ENCODE measurements at places on chromosomes 3 and 15. TPM values are rescaled to one million over a fixed set of nuclear protein-coding genes. Genes with fewer than 3 reads are reported as not detected.

The CYP8B1 gene
- not detected for total RNA-seq

The HTR3E gene
- not detected for total RNA-seq

DNA sequence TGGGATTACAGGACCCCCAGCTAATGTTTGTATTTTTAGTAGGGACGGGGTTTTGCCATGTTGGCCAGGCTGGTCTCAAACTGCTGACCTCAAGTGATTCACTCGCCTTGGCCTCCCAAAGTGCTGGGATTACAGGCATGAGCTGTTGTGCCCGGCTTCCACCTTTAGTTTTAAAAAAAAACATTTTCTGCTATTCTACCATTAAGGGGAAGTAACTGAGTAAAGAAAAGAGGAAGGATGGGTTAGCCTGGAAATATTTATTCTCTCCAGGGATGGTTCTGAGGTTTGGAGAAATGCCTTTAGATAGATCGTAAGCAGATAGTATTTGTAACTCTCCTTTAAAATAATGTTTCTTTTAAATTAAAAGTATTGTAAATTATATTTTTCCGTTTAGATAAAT lies 3.1 kb downstream of the AP4E1 start:
- no peak for ATAC-seq

DNA sequence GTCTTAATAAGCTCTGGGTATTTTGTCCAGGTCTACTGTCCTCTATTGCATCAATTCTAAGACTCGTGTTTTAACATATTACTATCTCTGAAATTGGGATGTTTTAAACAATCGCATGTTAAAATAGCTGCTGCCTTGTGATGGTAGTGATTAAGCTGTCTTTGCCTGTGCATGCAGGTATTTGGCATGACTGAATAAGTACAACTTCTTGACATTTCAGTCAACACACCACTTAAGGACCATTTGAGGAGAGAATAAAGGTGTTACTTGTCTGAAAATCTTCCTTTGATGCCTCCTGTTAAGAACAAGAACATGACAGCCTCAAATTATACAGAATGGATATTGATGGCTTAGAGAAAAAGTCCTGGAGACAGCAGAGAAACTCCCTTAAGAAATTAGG lies 33.0 kb downstream of the SLC35A5 start:
- no peak for ATAC-seq

DNA sequence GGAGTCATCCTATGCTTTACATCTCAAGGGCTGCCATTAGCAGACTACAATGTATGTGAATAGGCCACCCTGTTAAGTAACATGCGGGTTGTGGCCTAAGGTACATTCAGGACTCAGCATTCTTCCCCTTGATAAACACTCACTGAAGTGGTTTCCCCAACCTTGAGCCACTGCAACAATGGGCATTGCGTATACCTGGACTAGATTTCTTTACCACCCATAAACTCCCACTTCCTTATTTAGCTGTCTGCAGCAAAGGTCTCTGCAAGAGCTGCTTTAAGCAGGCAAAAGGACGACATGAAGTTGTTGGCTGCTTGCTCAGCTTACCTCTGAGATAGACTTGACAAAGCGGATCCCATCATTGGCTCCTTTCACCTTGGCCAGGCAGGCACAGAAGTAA lies 16.2 kb downstream of the FYCO1 start:
- ATAC-seq = no peak

DNA sequence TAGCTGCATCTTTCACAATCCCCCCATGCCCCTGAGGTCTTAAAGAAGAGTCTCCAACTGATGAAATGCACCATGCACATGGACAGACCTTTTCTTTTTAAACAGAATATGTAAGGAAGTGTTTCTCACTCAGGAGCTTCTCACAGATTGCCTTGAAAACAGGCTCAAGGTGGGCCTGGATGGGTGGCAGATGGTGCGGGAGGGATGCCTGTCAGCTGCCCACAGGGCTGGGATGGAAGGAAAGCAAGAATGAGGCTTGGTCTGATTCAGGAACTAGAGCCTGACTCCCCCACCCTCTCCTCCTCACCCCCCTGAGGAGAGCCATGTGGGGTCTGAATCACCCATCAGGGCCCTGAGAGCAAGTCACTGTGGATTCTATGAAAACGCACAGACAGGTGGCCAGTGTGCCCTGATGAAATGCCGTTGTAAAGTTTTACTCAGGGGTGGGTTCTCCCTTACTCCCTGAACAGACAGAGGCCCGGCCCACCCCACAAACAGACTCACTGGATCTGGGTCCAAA lies 67.2 kb downstream of the UMPS start:
- ATAC-seq = no peak

DNA sequence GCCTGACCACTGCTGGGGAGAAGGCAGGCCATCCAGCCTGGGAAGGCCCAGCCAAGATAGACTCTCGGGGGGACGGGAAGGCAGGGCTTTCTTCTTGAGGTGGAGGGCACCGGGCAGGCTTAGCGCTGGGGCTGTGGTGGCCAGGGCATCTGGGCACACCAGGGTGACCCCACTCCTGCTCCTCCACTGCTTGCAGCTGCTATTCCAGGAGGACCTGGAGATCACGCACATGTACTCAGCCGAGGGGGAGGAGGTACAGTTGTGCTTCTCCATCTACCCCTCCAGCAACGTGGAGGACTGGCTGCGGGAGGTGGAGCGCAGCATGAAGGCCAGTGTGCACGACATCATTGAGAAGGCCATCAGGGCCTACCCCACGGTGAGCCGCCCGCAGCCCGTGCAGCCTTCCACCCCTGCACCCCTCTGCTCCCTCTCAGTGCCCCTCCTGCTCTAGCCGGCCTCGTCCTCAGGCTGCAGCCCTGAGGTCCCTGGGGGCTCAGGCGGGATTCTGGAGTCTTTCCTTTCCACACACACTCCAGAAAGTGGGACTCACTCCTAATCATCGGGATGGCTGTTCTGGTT lies 42.3 kb downstream of the DNAH1 start:
- no peak for ATAC-seq

The CPLX3 gene
- total RNA-seq = not detected

DNA sequence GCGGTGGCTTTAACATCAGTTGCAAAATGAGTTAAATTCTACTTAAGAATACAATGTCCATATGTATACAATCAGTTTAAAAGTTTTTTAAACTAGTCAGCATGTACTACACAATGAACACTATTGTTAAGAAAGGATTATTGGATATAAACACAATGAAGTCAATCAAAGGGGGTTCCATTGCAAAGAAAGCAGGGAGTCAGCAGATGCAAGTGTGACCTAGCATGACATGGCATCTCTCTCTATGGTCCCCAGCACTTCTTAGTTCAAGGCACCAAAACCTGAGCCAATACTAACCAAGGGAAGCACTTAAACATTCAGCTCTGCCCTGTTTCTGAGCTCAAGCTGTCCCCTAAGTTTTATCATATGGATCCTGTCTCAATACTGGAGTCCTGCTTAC lies 17.0 kb downstream of the KLHL6 start:
- ATAC-seq = no peak

DNA sequence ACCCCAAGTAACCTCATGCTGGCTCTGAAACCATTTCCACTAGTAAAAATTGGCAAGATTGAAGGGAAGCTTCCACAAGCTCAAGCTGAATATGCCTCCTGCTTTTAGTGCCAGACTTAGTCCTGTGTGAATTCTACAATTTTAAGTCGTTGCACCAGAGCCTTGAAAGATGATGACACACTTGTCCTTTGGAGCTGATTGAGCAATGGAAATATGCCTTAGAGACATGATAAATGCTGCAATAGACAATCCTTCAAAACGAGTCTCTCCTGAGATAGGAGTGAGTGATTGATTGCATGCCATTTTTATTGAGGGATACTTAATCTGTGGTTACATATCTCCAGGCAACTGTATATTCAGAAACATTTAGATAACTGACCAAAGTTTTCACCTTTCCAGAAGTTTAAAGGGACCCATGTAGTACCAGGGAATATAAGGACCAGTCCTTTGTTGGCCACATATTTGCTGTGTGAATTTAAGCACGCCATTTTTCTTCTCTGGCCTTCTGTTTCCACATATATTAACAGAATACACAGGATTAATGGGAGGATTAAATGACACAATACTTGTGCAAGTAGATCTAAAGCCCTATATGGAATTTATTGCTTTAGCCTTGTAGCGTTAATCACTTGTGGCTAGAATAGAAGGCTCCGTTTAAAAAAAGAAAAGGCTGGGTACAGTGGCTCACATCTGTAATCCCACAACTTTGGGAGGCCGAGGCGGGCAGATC lies 65.1 kb downstream of the PPARG start:
- ATAC-seq = peak; percentile 34

The CELF6 gene
- 3.7 TPM for total RNA-seq

DNA sequence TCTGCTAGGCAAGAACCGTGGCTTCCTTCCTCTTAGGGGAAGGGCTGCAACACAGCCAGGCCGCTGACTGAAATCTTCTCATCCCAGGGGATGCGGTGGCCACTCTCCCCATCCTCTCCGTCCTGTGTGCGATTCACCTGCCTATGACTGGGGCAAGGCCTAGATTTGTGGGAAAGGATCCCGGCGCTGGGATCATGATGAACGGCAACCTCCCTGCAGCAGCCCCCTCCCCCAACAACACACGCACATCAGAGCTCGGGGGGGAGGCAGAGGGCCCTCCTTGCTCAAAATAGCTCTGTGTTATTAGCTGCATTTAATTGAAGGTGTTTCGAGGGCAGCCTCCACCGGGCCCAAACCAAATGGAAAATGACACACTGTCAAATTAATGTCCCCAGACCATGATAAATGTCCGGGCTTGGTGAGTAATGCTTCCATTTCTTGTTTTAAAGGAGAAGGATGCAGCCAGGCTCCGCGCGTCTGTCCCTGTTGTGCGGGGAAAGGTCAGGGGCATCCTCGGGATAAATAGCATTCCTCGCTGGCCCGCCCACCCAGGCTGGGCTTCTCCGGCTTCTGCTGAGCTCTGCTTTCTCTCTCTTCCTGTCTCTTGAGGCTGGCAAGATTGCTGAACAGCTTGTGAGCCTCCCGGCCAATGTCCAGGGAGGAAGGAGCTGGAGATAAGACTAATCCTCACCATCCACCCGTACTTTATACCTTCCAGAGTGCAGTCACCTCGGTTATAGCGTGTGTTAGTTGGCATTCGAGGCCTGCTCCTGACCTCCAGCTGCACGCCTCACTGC lies 56.4 kb upstream of the TLE3 start:
- peak; percentile 14 for ATAC-seq

GRCh38 chr3:31705736-31706135 lies 173.0 kb downstream of the STT3B start:
- ATAC-seq = no peak

The TMIE gene
- total RNA-seq = 0.15 TPM

DNA sequence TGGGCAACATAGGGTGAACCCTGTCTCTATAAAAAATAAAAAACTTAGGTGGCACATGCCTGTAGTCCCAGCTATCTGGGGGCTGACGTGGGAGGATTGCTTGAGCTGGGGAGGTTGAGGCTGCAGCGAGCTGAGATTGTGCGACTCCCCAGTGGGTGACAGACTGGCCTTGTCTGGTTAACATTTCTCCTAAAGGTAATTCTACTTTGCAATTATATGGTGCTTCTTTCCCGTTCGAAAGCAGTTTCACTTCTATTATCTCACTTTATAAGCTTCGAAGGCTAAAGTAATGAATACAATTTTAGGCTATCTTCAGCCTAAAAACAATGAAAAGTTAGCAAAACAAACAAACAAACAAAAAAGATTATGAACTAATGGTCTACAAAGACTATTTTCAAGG lies 35.3 kb downstream of the COMMD2 start:
- no peak for ATAC-seq

DNA sequence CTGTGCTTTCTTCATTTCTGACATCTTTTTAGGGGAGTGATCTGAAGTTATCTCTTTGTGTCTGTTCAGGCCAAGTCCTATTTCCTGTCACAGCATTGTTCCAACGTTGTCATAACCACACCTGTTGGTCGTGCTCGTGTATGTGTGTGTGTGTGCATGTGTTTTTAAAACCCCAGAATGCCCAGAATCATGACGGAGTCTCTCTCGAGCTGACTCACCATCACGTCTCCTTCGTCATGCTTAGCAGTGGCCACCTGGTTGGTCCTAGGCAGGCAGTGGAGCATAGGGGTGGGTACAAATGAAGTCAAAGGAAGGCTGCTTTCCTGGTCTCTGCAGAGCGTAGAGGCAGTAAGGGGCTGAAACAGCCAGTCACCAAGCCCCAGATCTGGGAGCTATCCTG lies 126.8 kb upstream of the ABHD17C start:
- no peak for ATAC-seq

GRCh38 chr3:19934098-19934566 lies at the start of gene EFHB:
Gene EFHB (minus strand): TSS chr3:19934217. CDS start chr3:19934018, 199 bp downstream.
- no peak for ATAC-seq

GRCh38 chr3:56904552-56905215 lies 102.9 kb upstream of the ARHGEF3 start:
- ATAC-seq = no peak

DNA sequence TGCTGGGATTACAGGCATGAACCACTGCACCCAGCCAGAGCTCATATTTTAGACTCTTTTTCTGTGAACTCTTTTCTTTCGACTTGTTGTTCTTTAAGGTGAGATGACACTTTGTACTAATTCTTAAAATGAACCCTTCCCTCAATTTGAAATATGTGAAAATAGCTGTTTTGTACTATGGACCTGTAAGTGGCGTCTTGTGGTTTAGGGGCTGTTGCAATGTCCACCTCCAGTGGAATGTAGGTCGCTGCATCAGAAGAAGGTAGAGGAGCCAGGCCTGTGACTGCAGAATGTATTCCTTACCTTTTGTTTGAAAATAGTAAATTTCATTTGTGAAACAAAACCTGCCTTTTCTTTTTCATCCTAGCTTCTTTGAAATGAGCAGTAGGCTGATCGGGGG lies 38.9 kb downstream of the FNDC3B start:
- ATAC-seq = no peak

The MAP6D1 gene
- total RNA-seq = 4.9 TPM

The DUOXA1 gene
- total RNA-seq = not detected

The KBTBD13 gene
- not detected for total RNA-seq

GRCh38 chr3:30098653-30099455 lies 507.5 kb upstream of the TGFBR2 start:
- no peak for ATAC-seq

The CPNE4 gene
- total RNA-seq = not detected

The UBAP1L gene
- 3.0 TPM for total RNA-seq

GRCh38 chr3:66907136-66907535 lies 91.0 kb upstream of the KBTBD8 start:
- no peak for ATAC-seq

The CAV3 gene
- not detected for total RNA-seq

The CFAP20DC gene
- total RNA-seq = not detected

The KLHL40 gene
- not detected for total RNA-seq

DNA sequence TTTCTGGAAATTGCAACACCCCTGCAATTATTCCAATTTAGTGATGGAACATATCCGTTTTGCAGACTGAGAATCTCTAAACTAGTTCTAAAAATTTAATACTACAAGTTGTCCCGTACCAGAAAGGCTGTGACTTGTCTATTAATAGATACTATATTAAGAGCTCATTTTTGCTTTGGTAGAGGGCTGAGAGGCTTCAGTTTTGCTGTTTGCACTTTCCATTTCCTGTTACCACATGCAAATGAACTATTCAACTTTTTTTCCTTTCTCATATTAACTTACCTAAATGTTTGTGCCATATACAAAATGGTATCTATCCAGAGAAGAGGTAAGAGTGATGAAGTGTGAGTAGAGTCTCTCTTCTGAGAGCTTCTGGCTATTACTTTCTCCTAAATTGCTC lies 101.5 kb upstream of the CRBN start:
- ATAC-seq = no peak

- ATAC-seq = no peak
Measured at GRCh38 chr15:65413760-65414144, 9.0 kb downstream of the IGDCC4 start.

GRCh38 chr3:10500717-10501663 lies 4.4 kb downstream of the ATP2B2 start:
- no peak for ATAC-seq

The LEKR1 gene
- total RNA-seq = not detected

Measured in gastroesophageal sphincter (tissue), 4 donors.